Lung microvascular endothelial cell (primary cell): ENCODE measurements at places on chromosomes 1 and 21. TPM values are rescaled to one million over a fixed set of nuclear protein-coding genes. Genes with fewer than 3 reads are reported as not detected.

SMPDL3B gene
- total RNA-seq, result 0.22 and 0.60 TPM in 2 replicates

DNA sequence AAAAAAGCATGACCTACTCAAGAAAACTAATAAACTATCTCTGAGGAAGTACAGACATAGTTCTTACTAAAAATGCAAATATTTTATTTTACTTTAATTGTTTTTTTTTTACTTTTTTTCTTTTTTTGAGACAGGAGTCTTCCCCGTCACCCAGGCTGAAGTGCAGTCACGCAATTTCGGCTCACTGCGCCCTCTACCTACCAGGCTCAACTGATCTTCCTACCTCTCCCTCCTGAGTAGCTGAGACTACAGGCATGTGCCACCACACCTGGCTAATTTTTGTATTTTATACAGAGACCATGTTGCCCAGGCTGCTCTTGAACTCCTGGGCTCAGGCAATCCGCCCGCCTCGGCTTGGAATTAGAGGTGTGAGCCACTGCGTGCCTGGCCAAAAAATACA lies 1263.1 kb downstream of the KCNT2 start:
- no peak for DNase-seq

- DNase-seq, result peak; percentile 53
These were observed 676.1 kb downstream of the PTPRU start for GRCh38 chr1:29912425-29912824.

- DNase-seq, result no peak
These were observed 265.0 kb upstream of the USP24 start for GRCh38 chr1:55480029-55480795.

MARK1 gene
- 0.65 and 2.2 TPM in 2 replicates for total RNA-seq

ERICH3 gene
- not detected in 2 replicates for total RNA-seq

DNA sequence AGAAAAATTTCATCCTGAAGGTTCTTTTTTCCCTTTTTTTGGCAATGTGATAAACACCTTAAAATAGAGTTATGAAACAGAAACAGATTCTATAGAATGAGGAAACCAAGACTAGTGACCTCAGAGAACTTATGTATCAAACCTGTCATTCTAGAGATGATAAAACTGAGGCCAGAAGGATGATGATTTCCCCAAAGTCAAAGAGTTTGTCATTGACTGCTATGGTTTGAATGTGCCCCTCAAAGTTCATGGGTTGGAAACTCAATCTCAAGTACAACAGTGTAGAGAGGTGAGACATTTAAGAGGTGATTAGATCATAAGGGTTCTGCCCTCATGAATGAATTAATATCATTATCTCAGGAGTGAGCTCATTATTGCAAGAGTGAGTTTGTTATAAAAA lies 13.7 kb upstream of the BEND5 start:
- DNase-seq, result no peak

DNA sequence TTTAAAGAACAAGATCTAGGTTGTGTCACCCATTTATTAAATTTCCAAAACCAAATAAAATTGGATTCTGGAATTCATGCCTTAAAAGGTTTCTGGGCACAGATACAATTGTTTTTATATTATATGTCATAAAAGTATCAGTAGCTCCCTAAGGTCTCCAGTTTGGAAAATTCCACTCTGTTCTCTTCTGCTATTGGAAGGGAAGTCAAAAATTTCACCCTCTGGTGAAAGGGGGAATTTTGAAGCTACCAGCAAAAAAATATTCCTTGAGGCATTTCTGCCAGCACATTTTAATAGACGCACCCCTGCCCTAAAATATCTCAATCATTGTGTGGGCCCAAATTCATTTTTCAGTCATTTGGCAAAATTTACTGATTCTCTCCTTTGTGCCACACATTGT lies 285.7 kb upstream of the SGIP1 start:
- DNase-seq, result peak; percentile 48

DNA sequence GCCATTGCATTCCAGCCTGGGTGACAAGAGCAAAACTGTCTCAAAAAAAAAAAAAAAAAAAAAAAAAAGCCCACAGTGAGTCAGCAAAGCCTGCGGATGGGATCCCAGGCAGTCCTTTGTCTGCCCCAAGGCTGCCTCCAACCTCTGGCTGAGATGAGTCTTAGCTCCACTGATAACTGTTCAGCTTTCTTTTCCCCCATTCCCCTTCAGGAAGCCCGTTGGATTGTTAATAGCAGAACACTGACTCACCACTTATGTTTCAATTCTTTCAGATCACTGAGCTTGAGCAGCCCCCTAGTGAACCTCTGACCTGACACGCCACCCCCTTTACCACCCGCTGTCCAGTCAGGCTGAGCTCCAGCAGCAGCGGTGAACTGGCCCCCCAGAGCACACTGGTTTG lies 57.5 kb downstream of the ERG start:
- DNase-seq, result peak; percentile 61

DNA sequence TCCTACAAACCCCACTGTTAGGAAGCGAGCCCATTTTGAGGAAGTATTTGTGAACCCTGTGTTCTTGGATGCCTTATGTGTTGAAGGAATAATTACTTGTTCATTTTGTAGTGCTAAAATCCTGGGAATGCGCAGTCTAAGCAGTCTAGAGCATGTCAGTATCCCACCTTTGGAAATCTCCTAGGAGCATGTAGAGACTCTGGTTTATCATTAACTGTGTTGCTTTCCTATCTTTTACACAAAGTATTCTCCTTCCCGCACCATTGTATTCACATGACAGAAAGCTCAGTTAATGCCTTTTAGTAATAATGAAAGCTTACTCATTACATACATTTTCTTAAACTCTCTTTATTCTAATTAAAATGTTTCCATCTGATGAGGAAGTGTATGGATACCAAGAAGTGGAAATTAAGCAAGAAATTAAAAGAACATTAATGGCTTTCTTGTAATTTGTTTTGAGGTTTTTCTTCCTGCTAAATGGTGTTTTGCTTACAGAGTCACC lies 99.4 kb downstream of the CAMTA1 start:
- no peak for DNase-seq

- DNase-seq, result no peak
These were observed 167.2 kb upstream of the PDE4B start for GRCh38 chr1:65625528-65625927.

KCNH1 gene
- total RNA-seq, result not detected in 2 replicates

DNA sequence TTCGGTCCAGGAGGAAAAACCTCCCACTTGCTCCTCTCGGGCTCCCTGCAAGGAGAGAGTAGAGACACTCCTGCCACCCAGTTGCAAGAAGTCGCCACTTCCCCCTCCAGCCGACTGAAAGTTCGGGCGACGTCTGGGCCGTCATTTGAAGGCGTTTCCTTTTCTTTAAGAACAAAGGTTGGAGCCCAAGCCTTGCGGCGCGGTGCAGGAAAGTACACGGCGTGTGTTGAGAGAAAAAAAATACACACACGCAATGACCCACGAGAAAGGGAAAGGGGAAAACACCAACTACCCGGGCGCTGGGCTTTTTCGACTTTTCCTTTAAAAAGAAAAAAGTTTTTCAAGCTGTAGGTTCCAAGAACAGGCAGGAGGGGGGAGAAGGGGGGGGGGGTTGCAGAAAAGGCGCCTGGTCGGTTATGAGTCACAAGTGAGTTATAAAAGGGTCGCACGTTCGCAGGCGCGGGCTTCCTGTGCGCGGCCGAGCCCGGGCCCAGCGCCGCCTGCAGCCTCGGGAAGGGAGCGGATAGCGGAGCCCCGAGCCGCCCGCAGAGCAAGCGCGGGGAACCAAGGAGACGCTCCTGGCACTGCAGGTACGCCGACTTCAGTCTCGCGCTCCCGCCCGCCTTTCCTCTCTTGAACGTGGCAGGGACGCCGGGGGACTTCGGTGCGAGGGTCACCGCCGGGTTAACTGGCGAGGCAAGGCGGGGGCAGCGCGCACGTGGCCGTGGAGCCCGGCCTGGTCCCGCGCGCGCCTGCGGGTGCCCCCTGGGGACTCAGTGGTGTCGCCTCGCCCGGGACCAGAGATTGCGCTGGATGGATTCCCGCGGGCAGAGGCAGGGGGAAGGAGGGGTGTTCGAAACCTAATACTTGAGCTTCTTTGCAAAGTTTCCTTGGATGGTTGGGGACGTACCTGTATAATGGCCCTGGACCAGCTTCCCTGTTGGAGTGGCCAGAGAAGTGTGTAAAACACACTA lies 45.3 kb downstream of the MRPL39 start:
- peak; percentile 86 for DNase-seq

GPR37L1 gene
- under 0.01 TPM in 1 of 2 replicates, not detected in the other for total RNA-seq

DNA sequence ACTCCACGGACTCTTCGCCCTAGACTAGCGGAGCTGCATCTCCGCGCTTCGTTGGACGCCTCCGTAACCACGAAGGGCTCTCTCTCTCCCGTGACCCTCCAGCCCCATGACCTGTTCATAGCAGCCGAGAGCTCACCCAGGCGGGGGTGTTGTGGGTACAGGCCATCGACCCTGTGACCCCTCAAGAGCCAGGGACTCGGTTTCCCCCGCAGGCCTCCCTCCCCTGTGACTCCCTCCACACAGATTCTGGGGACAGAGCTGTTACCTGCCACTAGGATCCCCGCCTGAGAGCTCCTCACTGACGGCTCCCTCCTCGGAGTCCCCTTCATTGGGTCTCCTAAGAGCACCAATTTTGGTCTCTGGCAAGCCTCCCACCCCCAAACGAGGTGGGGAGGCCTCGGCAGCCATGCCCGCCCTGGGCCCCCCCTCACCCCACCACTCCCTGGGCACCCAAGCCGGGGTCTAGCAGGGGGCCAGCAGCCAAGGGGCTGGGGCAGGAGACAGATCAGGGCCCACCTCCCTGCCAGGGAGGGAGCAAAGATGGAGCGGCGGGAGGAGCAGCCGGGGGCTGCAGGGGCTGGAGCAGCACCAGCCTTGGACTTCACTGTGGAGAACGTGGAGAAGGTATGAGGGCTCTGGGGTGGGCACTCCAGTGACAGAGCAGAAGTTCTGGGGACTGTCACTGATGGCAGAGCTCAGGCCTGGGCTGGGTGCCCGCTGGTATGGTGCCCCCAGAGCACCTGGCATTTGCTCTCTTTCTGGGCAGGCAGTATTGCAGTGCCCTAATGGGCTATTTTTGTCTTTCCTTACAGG lies 517 bp downstream of the IPO13 start:
- DNase-seq, result no peak

DNA sequence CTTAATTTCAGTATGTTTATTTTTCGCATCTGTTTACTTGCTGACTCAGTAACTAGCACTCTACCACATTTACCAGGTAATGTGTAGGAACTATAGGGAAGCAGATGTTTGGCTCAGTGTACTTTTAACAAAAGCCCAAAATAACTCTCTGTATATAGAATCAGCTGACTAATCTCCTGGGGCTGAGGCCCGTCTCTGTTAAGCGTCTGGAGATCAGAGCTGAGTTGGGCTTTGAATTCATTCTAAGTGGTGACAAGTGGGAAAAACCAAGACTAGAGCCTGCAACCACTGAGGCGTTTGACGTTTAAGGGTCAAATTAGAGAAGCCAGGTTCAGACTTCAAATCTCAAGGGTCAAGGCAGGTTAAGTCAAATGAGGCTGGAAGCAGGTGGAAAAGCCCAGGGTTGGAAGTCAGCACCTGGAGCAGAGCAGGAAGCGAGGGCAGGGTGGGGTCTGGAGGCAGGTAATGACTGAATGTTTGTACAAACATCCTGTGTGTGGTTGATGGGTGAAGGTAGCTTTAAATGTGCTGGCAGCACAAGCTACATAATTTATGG lies 56.8 kb upstream of the LYST start:
- peak; percentile 37 for DNase-seq

- DNase-seq, result no peak
These were observed 72.5 kb upstream of the CLDN14 start for GRCh38 chr21:36552434-36552785.

DNA sequence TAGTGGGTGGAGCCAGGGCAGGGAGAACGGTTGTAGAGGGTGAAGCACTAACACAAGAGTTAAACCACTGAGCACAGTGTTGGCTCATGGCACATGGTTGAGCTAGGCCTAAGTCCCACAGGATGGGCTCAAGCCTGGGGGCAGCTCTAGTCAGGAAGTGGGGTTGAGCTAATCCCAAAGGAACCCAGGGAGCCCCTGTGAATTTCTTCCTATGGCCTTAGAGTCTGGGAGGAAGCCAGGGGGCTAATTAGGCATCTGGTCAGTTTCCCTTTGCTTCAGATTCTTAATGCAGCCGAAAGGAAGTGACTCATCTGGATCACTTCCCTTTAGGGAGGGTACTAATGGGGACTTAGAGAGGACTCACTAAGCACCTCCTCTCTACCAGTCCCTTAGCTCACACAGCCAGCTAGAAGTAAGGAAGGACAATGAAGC lies 10.1 kb downstream of the CFAP45 start:
- peak; percentile 96 for DNase-seq

DNA sequence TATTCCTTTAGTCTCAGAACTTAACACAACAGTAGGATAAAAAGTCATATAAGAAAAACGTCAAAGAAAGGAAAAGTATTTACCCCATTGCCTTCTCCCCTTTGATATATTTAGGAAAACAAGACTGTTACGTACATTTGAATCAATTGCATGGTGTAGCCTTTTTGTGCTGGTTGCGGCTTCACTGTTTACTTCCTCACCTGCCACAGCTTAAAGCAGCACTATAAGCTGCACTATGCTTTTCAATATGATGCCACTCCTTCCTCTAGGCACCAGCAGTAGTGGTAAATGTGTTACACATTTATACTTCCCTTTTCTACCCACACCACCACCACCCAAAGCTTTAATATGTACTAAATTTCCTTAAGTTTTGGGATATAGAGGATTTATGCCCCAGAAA lies 111.1 kb downstream of the ATP1B1 start:
- DNase-seq, result no peak

DNA sequence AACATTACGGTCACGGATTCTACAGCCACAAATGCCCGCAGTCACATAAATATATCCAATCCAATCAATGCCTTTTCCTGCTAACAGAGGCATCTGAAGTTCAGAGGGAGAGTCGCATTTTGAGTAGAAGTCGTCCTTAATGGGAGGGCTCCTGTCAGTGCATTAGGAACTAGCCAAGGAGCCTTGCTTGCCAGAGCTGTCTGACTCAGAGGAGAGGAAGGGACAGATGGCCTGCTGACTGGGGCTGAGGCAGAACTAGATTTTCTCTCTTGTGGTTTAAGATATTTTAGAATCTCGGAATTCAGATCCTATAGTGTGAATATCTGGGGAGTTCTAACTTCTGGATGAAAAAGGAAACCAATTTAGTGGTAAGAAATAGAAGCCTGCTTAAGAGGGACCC lies 10.6 kb downstream of the XKR8 start:
- DNase-seq, result peak; percentile 51

DNA sequence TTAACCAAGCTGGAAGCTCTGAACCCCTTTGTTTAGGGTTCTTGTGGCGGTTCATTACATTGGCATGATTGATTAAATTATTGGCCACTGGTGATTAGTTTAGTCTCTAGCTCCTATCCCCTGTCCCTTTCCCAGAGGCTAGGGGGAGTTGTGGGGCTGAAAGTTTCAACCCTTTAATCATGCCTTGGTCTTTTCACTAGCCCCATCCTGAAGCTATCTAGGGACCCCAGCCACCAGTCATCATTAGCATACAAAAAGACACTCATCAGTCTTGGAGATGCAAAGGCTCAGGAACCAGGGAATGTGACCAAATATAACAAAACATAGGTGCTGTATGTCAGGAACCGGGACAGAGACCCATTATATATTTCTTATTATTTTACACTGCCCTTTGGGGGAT lies 34.7 kb upstream of the SNX27 start:
- no peak for DNase-seq

AGMAT gene
- under 0.01 and 0.44 TPM in 2 replicates for total RNA-seq
